Left cardiac atrium (tissue), 4 donors: ENCODE measurements at places on chromosomes 5 and 9.

DNA sequence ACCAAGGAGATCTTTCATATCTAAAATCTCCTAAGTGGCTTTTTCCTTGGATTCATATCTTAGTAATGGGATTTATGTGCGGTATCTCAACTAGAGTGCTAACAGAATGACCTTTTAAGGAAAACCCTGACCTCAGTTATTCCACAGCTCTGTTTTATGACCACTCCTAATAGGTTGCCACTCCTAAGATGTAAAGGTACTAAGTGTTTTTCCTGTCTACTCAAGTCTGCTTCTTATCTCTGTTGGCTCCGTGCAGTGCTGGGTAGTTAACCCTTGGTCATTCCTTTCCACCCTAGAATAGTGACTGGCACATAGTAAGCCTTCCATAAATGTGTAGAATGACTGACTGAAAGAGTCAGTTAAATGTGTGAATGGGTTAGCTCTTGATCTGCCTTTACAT, 161.4 kb downstream of the DOCK2 start:
- DNase-seq, result no peak

GRCh38 chr5:141958113-141958512, at the start of gene PCDH12:
Gene PCDH12 (minus strand): TSS chr5:141958202. CDS start chr5:141957851, 351 bp downstream.
- DNase-seq, result peak; percentile 71

- DNase-seq, result no peak
Observed at GRCh38 chr5:33690374-33691135, 201.2 kb downstream of the ADAMTS12 start.

DNA sequence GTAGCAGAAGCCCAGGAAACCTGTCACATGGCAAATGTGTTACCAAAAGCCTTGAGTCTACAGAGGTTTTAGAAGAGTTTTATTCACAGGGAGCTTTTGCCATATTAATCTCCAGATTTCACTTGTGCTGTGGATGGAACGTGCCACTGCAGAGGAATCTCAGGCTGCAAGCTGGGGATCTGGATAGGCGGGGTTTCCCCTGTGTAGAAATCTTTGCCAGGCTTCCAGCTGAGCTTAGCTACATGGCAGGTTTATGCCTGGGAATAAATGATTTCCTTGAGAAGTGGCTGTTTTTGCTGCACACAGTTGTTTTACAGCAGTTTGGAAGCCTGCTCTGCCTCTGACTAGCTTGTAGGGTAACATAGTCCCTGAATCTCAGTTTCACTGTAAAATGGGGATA, 224.6 kb upstream of the PLPPR1 start:
- DNase-seq, result no peak

DNA sequence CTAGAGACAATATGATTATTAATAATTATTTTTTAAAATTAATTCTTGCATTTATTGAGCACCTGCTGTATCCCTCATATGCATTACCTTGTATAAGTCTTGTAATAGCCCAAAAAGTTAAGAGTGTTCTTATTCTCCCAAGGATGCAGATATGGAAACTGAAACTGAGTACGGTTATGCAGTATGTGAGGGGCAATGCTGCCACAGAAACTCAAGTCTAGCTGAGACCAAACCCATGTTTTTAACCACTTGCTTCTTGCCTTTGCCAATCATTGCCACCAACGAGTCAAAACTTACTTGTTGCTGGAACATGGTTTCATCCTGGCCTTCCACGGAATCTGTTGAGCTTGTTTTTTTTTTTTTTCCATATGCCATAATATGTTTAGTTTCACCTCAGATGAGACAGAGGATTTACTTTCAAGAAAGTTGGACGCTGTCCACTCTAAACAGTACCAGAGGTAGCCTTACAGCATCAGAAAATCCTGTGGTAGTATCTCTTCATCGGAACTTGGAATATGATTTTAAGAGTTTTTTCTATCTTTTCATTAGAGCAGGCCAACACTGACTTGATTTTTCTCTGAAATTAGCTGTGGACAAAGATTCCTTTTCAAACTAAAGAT, 27.9 kb downstream of the DOCK8 start:
- no peak for DNase-seq
